ENCODE measurements at places on chromosomes 6 and 20. TPM values are rescaled to one million over a fixed set of nuclear protein-coding genes. Genes with fewer than 3 reads are reported as not detected.

GNAS-AS1 gene
- total RNA-seq = 1.0 TPM

BTNL2 gene
- not detected for total RNA-seq

TRERF1 gene
- 2.3 TPM for total RNA-seq

SAPCD1 gene
- 2.0 TPM for total RNA-seq

PRSS35 gene
- 0.78 TPM for total RNA-seq

ENPP5 gene
- 8.8 TPM for total RNA-seq

SLC44A4 gene
- total RNA-seq = 7.3 TPM

SLC35B3 gene
- 15.3 TPM for total RNA-seq

ABHD12 gene
- total RNA-seq = 74.7 TPM

SNTA1 gene
- total RNA-seq = 22.6 TPM
